ENCODE measurements at places on chromosomes 16 and 17.

DNA sequence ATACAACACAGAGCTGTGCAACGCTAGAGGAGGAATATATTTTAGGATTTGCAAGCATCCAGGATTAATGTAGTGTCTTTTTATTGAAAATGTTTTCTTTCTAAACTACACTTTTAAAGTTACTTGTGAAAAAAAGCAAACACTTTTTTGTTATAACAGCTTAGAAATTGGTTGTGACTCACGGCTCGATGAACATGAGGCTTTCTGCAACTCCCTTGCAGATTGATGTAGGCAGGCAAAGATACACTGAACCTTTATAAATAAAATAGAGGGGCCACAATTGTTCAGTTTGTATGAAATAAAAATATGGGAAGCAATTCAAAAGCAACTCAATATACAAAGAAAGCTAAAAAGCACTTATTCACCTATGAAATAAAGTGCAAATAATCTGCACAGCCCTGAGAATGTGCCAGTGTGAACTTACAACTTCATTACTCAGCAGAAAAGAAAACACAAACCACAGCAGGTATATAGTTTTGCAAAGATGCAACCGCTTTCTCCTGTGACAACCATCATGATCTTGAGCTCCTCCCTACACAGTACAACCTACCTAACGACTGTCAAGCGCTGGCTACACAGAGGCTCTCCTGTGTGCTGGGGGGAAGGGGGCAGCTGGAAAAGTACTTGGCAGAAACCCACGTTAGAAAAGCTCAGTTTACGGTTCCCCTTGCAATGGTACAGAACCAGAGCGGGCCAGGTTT, 948 bp downstream of the LUC7L start:
- DNase-seq = no peak

DNA sequence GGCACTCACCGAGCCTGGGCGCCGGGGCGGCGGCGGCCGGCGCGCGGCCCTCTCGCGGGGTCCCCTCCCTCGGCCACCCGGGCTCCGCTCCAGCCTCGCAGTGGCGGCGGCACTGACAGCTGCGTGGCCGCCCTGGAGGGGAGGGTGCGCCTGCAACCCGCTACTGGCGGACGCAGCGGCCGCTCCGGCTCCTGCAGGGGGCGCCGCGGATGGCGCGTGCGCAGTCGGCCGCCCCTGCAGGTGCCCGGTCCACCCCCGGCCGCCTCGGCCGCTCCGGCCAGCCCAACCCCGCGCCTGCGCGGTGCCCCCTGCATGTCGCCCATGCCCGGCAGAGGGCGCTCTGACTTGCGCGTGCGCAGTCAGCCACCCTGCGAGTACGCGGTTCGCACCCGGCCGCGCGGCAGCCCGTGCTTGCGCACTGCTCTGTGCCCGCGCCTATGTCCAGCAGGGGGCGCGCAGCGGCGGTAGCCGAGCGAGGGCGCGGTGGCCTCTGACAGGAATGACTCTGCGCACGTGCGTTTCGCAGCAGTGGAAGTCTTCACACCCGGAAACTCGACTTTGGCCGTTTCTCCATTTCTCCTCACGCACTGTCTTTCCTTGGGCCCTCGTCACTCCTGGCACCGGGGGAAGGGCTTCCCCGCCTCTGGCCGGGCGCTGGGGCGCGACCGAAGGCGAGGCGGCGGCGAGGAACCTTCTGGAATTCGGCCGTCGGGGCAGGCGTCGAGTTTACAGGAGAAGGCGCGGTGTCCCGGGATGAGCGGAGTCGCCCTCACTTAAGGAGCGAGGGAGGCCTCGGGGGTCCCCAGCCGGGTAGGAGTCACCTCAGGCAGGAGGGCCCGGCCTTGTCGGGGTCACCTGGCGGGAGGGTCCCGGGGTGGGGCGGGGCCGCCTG, at the start of gene ABCA3:
ABCA3 (minus strand) TSS at position 165 of the 892 bp plus-strand sequence. CDS start 14,262 bp downstream, outside the sequence.
- peak; percentile 98 for DNase-seq

DNA sequence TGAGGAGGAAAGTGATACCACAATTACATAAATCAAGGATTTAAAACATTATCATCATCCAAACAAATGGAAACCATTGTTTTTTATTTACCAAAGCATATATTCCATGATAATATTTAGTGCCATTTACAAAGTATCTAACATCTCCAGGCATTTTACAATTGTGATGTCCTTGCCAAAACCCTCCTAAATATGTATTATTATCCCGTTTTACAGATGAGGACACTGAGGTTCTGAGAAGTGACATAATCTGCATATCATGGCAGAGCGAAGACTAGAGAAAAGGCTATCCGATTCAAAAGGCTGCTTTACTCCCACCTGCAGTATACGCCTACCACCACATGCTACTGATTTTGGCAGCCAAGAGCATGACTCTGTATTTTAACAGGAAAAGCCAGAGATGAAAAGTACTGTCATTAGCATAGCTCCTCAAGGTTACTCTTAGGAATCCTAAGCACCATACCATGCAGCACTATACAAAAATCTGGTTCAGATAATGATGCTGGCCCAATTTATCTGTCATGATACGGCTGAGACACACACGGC, 301.4 kb downstream of the CA10 start:
- DNase-seq = no peak

DNA sequence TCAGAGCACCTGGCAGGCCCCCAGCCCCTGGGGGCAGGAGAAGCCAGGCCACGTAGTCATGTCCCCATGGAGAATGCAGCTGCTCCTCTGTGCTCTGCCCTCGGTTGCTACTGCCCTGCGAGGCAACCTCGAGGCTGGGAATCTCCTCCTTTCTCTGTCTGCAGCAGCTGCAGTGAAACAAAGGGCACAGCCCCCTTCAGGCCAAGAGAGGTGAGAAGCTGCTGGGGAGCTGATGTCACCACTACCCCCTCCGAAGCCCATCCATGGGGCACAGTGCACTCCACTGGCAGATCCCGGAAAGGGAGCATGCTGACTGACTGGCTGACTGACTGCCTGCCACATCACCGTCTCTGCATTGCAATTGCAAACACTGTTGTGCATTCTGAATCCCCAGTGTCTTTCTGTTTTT, 103.7 kb downstream of the GRIN2A start:
- no peak for DNase-seq

DNA sequence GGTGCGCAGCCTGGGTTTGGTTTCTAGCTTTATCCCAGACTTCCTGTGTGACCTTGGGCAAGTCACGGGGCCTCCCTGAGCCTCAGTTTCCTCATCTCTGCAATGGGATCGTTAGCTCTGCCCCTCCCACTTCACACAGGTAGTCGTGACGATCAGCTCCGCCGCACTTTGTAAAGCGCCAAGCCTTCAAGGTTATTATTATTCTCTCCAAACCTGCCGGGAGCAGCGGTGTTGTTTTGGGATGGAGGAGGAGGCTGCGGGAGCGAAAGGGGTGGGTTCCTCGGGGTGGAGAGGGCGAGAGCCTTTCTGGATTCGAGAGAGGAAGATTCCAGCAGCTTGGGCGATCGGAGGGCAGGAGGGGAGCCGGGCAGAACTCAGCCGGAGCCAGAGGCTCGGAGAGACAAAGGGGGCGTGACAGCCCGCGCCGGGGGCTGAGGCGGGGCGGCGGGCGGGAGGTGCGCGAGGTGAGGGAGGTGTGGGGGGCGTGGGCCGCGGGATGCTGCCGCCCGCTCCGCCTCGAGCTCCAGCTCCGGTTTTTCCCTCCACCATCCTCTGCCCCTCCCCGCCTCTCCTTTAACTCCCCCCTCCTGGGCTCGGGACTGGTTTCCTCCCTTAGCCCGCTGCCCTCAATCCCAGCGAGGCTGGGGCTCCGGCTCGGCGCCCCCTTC, at the start of gene EFNB3:
EFNB3 (plus strand) TSS at position 602 of the 668 bp plus-strand sequence. CDS start 397 bp downstream, outside the sequence.
- no peak for DNase-seq
